ENCODE measurements at places on chromosomes 6 and 20.

DNA sequence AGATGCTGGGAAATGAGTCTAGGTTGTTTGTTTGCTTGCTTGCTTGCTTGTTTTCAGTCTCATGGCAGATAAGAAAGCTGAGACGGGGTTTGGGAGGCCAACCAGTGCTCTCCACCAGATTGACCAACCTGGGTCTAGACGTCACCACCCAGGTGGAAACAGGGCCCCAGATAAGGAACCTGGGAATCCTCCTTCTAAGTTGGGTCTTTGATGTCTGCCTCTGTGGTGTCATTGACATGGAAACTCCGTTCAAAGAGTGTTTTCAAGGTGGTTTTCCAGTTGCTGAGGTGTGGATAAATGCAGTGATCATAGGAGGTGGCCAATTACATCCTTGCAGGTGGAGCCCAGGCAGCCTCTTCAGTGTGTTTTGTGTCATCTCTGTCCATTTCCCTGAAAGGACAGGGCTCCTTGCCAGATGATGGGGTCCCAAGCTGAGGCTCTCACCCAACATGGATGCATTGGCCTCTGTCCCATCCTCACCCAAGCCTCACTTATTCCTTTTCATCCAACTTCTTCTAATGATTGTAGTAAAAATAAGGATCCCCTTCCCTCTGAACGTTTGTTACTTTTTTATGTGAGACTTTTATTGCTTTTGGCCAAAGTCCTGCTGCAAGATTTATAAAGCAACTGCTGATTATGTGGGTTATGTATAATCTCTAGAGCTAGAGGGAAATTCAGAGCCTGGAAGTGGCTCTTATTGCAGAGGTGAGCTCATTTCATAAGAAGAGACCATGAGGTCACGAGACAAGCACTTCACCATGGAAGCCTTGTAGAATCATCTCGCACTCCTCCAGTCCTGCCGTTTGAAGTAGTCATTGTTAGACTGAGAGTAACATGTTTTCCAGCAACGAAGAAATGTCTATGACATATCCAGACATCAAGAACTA lies 32.0 kb upstream of the SYNDIG1 start:
- no peak for DNase-seq

- no peak for DNase-seq
Observed at GRCh38 chr6:146855889-146856288, 257.1 kb downstream of the ADGB start.

- no peak for DNase-seq
Observed at GRCh38 chr6:126625019-126625418, 285.1 kb downstream of the CENPW start.

GRCh38 chr20:51116765-51117686 lies 94.1 kb upstream of the KCNG1 start:
- DNase-seq = no peak

- DNase-seq = no peak
Observed at GRCh38 chr20:52971498-52972189, 514 bp upstream of the TSHZ2 start.

- no peak for DNase-seq
Observed at GRCh38 chr6:138104618-138105213, 2.5 kb downstream of the PERP start.

- DNase-seq = no peak
Observed at GRCh38 chr6:131173680-131174079, 38.4 kb downstream of the AKAP7 start.

- DNase-seq = no peak
Observed at GRCh38 chr6:35856250-35856649, 51.1 kb downstream of the LHFPL5 start.

- DNase-seq = no peak
Observed at GRCh38 chr6:170294298-170294730, 3.4 kb upstream of the DLL1 start.

DNA sequence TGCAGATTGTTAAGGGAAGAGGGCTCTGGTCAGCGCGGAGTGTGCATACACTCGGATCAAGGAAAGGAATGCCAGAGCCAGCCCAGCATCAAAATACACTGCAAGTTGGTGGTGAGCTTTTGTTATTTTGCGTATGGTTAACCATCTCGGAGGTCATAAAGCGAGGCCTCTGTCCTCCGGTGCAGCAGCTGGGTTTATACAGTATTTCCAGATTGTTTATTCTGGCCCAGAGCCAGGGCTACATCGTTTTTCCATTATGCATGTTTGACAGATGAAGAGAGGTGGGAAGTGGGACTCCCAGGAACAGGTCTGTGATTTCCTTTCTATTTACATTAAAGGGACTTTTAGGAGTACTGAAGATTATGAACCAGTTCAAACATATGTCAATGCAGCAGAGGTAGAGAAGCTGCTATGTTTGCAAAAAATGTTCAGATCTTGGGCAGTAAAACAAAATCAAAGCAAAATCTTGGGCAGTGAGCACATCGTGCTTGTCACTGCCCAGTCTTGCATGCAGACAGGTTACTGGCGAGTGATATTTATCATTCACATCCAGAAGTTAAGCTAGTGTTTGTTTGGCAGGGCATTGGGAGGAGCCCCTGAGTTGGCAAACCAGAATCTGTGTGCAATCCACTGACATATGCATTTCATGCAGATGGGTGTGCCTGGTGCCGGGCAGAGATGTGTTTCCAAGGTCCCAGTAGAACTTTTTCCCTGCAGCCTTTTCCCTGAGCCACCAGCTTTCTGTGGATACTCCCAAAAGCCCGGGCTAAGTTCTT lies 256.3 kb upstream of the TAB2 start:
- no peak for DNase-seq
